ENCODE measurements at places on chromosomes 2 and 18.
A peak's percentile ranks its signal among the peaks of the same experiment; 100 is the strongest.

GRCh38 chr2:73823916-73824523 is 4.7 kb upstream of the STAMBP start:
- DNase-seq = peak; percentile 87

DNA sequence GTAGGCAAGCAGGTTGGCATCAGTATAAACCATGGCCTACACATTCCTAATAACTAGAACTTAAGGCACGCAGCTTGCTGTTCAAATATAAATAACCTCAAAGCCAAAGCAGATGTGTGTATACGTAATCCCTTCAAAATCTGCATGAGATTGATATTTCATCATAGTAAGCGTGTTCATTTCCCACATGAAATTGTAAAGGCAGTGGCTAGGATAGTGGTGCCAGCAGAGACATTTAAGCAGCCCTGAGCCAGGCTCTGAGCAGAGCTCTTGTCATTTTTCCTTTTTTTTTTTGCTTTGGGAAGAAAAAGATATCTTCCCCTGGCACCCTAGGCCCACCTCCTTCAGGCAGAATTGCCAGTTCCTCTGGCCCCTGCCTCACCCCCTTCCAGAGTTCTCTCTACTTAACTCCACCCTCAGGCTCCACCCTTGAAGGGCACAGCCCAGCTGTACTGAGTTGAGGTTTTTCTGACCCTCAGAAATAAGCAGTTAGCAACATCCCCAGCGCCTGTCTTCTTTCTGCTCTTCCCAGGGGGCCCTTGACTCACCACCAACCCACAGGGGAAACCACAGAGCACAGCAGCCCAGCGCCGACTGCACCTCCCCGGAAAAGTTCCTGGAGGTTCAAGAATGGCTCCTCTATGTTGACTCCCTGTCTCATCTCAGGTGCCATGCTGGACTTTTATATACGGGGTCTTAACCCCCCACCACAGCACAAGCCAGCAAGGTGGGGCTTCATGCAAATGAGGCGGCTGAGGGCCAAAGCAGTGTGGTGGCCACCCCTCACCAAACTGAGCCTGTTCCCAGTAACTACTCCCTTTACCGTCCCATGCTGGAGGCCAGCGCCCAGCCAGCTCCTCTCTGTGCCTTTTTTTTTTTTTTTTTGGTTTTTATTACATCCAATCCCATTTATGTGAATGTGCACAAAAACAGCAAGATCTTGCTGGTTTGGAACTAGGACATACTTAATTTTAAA is 84.7 kb downstream of the EHD3 start:
- no peak for DNase-seq

GRCh38 chr2:42941633-42942176 is 149.3 kb upstream of the HAAO start:
- no peak for DNase-seq

DNA sequence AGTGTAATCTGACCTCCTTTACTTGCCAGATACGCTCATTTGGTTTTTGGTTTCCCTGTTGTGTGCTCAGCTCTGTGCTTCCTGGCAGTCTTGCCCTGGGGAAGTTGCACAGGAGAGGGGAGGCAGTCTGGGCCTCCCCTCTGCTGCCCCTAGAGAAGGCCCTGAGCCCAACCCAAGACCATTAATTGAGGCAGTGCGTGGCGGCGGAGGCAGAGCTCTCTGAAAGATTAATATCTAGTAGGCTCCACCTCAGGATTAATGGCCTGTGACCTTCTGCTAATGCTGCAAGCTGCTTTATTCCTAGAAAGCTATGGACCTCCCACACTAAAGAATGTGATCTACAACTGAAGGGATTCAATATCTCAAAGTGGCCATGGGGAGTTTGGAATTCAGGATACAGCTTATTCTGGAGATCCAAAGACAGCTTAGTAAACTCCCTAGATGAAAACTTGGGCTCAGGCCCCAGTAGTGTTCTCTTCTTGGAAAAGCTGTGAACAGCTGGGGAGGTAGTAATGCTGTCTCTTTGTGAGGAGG is 41.4 kb upstream of the MAPRE2 start:
- DNase-seq = no peak

- no peak for DNase-seq
These were observed 82.3 kb upstream of the CTDP1 start for GRCh38 chr18:79597176-79597830.

- DNase-seq = no peak
These were observed 496.1 kb downstream of the TSN start for GRCh38 chr2:122251566-122251965.

DNA sequence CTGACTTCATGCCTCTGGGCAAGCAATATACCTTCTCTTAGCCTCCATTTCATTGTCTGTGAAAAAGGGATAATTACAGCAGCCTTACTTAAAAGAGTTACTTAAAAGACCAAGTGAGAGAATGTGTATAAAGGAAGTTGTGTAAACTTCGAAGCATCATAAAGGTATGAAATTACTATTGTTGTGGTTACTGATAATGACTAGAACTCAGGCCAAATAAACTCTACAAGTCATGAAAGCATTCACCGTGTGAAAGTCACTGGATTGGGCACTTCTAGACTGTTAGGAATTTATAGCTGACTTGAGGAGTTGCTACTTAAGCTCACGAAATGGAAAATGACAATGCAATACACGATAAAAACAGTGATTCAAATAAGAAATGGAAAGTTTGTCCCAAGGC is 67.4 kb upstream of the HAAO start:
- DNase-seq = peak; percentile 36

DNA sequence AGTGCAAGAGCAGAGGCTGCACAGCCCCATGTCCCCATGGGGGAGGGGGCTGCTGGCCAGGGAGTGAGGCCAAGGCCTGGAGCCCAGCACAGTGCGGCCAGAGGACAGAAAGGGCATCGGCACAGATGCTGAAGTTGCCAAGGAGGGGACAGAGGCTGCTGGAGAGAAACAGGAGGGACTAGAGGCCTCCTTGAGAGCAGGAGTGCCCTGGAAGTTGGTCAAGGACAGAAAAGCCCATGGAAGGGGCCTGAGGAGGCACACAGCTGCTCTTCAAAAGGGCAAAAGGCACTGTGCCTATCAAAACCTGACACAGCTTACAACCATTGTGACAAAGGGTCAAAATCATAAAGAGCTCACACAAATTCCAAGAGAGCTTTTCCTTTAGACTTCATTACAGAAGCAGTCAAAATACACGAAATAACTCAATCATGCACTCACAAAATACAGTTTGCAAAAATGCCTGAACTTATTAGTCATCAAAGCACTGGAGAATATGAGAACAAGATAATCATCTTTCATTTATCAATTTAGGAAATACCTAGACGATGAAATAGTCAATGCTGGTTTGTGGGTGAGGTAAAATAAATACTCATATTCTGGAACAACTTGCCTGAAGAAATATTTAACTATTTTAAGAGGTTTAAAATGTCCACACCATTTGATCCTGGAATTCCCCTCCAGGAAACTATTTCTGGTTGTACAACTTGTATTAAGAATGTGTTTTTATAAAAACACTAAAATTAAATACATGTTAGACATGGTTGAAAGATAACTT is 79.6 kb downstream of the USP40 start:
- DNase-seq = peak; percentile 77

DNA sequence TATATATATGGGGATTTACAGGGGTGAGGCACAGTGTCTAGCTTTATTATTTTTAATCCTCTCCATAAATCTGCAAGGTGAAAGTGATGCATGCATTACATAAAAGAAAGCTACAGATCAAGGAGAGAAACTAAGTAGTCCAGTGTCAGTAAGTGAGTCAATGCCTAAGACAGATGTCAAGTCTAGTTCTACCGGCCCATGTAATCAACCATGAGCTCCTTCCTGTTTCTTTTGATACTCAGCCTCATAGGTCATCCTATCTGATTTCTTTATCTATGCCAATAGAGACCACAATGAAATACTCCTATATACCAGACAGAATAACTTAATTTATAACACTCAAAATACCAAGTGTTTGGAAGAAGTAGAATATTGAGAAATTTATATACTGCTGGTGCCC is 20.2 kb upstream of the GYPC start:
- no peak for DNase-seq

DNA sequence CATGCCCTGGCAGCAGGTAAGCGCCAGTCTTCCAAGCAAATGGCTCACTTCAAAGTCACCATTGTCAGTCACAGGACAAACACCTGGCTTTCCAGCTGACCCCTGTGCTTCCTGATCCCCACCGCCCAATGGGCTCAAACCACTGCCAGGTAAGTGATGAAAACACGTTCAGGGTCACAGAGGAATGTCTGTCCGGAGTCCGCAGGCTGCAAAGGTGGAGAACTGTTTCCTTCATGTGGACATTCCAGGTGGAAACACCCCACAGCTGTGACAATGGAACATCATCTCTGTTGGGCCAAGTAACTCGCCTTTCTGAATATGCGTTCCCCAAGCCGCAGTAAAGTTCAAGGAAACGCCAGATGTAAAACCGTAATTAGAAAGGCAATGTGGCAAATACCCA is 86.0 kb downstream of the CRACDL start:
- DNase-seq = no peak

DNA sequence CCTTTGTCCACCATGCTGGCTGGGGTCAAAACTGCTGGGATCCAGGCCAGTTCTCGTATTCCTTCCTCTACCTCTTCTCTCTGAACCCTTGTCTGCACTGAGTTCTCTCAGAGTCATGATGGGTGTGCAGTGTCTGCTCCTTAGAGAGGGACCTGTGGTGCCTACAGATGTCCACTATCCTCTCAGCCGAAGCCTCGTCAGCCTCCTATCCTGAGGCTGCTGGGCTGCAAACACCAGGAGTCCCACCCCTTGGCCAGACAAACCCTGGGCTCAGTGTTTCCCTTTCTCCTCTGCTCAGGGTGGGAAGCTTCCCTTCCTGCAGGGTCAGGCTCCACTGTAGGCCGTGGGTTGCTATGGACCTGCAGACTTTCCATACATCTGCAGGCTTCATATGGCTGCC is 2.3 kb downstream of the INPP5D start:
- no peak for DNase-seq

GRCh38 chr2:10783421-10783820 is 29.2 kb downstream of the PDIA6 start:
- DNase-seq = no peak

- no peak for DNase-seq
These were observed 183.0 kb downstream of the NYAP2 start for GRCh38 chr2:225582355-225583116.

GRCh38 chr2:56250153-56250729 is 66.5 kb downstream of the CCDC85A start:
- no peak for DNase-seq

- DNase-seq = no peak
These were observed 93.5 kb downstream of the TMEM163 start for GRCh38 chr2:134625311-134625710.

DNA sequence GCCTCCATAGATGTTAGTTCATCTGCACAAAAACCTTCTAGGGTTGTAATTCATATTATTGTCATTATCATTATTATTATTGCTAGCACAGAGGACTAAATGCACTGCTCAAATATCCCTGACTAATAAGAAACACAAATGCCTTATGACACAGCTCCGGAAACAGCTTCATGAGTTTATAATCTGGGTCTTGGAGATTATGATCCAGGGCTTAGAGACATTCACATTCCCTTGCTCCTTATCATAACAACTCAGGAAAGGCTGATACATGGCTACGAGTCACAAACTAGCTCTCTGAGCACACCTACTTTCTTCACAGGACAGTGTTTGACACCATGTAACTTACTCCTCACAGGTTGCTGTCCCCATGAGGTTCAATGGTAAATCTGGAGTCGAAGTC is 102.2 kb upstream of the TTC39C start:
- peak; percentile 44 for DNase-seq

GRCh38 chr2:67997903-67998302 is 64.9 kb downstream of the C1D start:
- peak; percentile 48 for DNase-seq

DNA sequence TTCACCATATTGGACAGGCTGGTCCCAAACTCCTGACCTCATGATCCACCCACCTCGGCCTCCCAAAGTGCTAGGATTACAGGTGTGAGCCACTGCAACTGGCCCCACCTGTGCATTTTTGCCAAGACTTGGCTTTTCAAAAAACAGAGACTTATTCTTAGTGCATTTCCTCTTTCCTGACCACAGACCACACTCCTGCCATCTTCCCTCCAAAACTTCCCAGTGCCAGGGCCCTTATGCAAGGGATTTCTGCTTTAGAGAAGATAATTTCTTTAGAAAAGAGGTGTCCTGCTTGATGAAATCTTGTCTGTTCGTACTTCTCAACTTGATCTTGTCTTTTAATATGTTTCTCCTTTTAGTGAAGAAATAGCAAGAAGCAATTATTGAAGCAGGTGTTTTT is 98.8 kb upstream of the ZNF516 start:
- DNase-seq = no peak

GRCh38 chr18:6959110-6959509 is 158.5 kb downstream of the LAMA1 start:
- no peak for DNase-seq

GRCh38 chr18:43234889-43235288 is 42.4 kb downstream of the SYT4 start:
- no peak for DNase-seq
